ENCODE measurements at places on chromosomes 1 and 21.
A peak's percentile ranks its signal among the peaks of the same experiment; 100 is the strongest.

DNA sequence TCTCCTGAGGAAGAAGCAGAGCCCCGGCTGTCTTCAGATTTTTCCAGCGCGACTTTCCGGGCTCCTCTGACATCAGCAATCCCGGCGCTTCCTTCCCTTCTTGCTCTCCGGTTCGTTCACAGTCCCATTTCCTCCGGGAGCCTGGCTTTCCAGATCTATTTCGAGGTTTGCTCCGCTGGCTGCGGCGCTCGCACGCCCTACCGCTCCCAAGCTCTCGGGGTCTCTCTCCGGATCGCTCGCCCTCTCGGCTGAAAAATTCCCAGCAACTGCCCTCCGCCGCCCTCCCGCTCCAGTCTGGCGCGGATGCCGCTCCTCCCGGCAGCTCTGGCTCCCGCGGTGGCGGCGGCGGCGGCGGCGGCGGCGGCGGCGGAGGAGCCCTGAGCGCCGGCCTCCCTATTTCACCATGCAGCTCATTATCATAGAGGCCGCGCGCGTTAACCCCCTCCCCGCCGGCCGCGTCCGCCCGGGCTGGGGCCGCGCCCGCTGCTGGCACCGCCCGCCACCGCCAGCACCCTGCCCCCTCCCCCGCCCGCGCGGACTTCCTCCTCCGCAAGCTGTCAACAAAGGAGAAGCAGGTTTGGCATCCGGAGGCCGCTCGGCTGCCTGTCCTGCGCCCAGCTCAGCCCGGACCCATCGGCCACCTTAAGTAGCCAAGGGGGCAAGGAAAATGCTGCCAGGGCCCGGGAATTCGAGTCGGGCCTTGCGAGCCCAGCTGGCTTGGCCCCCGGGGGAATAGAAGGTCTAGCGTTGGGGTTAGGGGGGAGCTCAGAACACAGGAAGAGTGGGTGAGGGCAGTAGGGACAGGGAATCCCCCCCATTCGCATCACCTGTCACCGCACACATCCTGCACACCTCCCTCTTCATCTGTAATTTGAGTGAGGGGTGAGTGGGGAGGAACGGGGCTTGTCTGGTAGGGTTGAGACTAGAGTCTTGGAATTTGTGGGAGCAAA, at the start of gene PLXNA2:
Gene PLXNA2, minus strand, starts transcription at position 418 of the 950 bp plus-strand sequence. CDS start 26,462 bp downstream, outside the sequence.
- peak; percentile 52 for DNase-seq

GRCh38 chr1:44821240-44821715, 13.0 kb downstream of the BTBD19 start:
- DNase-seq: no peak

DNA sequence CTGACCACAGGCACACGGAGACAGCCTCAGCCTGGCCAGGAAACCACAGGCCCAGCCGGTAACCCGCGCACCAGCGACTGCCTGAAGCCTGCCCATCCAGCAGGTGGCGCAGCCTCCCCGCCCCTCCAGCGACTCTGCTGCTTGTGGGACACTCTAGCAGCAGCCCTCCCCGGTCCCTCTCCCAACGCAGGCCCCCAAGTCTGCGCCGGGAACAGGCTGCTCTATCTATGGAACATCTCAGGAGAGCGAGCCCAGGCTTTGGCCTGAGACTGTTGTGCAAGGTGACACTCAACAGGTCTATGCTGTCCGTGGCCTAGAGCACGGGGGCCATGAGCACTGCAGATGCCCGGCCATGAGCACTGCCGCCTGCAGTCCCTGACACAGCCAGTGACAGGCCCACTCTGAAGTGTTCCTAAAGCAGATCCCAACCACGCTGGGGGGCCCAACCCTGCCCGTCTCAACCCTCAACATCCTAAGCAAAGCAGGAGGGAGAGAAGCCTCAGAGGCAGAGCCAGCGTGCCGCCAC, 28.4 kb downstream of the WDR4 start:
- DNase-seq: no peak

DNA sequence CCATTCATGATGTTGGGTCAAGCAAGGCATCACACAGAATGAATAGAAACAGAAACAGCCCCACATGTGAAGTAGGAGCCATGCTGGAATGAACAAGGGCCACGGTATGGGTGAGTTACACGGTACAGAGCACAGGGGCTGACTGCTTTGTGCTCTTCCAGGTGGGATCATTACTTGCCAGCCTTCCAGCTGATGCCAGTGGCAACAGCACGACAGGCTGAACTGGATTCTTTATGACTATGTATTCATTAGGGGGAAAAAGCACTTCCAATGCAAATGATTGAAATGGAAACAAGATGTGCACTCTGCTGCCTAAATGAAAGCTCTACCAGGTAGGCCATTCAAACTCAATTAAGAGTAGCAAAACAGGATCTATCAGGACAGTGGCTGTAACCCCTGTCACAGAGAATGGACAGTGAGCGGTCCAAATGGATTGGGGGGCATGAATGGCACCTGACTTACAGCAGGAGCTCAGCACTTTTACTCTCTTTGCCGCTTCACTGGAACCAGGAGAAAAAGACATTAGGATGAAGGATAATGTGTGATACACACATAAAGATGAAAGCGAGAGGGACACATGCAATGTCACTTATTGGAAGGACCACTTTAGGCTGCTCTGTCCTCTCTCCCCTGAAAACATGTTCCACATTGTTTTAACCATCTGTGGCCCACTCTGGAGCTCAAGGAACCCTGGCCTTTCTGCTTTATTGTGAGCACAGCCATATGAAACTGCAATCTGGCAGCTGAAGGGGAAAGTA, 23.4 kb upstream of the IRF2BP2 start:
- no peak for DNase-seq

DNA sequence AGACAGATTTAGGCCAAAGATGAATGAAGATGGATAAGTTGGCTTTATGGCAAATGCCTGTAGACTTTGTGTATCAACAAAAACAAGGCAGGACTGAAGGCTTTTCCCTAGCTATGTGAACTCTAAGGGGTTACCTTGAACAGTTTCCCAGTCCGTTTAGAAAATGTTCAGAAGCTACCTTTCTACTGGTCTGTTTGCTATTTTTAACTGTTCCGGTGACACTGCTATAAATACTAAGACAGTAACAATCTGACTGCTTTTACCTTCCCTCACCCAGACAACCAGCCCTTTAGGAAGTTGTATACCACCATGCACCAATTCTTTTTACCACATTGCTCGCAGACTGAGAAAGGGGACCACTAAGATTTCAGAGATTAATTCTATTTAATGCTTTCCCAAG, 102.2 kb downstream of the PHTF1 start:
- DNase-seq: no peak

DNA sequence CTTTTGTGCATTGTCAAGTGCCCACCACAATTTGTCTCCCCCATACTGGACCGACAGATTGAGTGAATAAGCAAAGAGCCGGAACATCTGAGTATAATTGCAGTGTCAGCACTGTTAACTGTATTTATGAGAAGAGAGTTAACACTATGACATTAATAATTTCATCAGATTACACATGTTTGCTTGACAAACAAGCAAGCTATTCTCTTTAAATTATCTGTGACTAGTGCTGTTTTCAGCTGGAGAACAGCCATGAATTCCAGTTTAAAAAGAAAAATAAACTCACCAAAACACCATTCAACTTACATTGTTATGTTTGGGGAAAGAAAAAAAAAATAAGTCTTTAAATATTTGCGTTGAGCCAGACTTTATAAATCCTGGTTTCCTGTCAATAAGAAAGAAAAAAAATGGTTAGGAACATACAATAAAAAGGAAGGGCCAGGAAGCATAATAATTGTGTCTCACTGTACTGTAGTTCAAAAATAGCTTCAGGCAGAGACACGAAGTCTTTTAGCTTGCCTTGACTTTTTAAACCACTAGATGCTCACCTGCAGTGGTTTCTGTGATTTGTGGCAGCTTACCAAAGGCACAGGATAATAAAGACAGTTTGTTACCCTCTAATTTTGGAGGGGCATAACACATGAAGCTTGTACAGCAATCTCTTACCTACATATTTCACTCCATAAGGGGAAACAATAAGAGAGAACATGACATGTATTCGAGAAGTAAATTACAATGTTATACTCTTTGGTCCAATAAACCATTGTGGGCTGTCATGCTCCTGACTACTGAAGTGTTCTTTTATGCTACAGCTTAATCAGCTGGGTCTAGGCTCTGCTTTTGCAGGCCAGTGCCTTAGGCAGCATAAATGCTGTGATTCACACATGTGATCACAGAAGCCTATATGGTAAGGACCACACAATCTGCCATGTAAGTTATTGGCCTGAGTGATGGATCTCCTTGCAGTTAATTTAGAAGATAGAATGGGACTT, 302.0 kb upstream of the ADGRL2 start:
- DNase-seq: no peak

GRCh38 chr1:203931953-203932352, 70.6 kb downstream of the SNRPE start:
- no peak for DNase-seq

GRCh38 chr1:204162494-204163074, 3.6 kb downstream of the REN start:
- DNase-seq: peak; percentile 60

DNA sequence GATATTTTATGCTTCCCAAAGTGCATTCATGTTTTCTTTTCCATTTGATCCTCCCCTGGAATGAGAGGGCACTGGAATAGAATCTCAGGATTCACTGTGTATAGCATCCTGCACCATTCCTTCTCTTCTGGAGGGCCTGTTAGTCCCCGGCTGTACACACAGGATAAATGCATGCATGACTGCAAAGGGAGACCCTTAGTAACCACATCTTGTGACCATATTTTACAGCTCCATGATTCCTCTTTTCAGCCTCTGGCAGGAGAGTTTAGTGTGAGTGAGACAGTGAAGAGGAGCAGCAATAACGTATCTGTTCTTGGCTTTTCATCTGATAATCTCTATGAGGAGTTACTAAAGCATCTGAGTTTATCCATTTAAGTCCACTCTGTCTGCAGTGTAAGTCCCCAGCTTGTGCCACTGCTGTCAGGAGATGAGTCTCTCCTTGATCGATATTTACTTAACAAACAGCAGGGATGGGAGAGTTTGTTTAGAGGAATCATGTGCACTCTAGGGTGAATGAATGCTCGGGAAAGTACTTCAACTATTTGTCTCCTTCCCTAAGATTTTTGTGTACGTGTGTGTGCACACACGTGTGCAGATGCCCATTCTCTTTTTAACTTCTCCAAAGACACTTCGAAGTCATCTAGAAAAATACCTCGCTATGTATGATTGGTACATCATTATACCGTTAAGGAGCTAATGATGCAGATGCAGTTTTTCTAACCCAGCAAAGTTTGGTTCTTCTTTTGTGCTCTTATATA, 41.1 kb downstream of the PROX1 start:
- peak; percentile 92 for DNase-seq

GRCh38 chr1:7432900-7433380, 338.2 kb upstream of the VAMP3 start:
- no peak for DNase-seq

DNA sequence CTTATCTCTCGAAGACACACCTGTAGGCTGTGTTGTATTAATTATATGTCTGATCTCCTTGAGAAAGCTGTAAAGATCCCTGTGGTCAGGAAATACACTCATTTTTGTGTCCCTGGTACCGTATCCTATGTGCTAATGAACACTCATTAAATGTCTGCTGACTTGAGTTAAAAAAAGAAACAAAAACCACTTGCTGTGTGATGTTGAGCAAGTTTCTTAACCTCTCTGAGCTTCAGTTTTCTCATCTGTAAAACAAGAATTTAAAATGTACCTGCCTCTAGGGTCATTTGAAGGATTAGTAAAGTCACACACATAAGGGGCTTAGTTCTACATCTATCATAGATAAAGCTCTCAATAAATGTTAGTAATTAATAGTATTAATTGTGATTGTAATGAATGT, 91.3 kb downstream of the VWA5B1 start:
- no peak for DNase-seq

GRCh38 chr1:14598007-14598497, 433 bp upstream of the KAZN start:
- DNase-seq: no peak

- DNase-seq: no peak
These were observed 642.8 kb downstream of the KCNT2 start for GRCh38 chr1:195965475-195965874.

DNA sequence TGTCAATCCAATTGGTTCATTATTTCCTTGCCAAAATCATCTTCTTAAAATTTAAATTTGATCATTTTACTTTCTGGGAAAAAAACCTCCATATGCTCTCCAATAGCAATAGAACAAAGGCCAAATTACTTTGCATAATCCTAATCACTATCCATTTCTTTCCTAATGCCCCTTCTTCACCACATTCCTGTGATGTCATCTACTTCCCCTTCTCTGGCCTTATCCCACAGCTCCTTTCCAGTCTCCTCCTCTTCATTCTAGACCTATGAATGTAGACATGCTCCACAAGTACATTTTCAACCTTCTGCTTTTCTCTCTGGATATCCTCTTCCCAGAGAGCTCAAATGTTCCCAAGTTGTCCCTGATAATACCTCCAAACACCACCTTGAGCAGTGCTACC, 216.6 kb downstream of the MRPL39 start:
- no peak for DNase-seq

GRCh38 chr1:226708342-226708780, 30.7 kb downstream of the ITPKB start:
- DNase-seq: no peak

- DNase-seq: no peak
These were observed 217.6 kb upstream of the NFIA start for GRCh38 chr1:60864722-60865121.

- no peak for DNase-seq
These were observed 681.7 kb upstream of the ADAMTS5 start for GRCh38 chr21:27648560-27648959.

GRCh38 chr1:203464226-203464625, 11.4 kb upstream of the PRELP start:
- no peak for DNase-seq

- no peak for DNase-seq
These were observed 485.7 kb downstream of the NUF2 start for GRCh38 chr1:163807331-163808049.

GRCh38 chr1:179881642-179882252, 338 bp upstream of the TOR1AIP1 start:
- DNase-seq: peak; percentile 70

DNA sequence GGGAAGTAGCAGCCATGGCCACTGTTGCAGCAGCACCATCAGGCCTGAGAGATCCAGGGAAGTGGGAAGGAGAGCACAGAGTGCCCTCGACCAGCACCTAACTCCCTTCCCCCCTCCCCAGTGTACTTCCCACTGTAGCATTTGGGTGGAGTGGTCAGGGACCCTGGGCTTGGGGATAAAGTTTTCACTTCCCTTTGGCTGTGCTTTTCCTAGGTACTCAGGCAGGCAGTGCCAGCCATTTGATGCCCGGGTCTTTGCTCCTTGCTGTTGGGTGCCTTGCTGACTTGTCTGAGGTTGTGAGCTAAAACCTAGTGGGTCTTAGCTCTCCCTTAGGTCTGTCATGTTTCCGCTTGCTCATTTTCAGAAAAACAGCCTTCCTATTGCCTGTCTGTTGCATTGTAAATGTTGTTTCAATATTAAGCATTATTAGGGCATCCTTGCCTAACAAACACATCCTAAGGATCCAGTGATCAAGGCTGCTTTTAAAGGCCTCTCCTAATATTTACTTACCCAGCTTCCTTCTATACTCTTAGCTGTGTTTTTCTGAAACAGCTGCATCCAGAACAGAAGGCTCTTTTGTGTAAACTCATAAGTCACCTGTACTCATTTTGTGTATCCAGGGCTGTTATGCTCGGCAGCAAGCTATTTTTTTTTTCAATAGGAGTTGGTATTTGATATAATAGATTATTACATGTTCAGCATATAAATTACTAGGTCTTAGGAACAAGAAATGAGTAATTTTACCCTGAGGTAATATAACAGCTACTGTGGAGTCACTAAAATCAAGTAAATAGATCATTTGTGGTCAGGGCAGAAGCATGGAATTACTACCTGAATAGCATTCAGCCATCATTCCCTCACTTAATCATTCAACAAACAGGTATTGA, 418.6 kb upstream of the PROX1 start:
- peak; percentile 96 for DNase-seq

- DNase-seq: no peak
These were observed 16.8 kb upstream of the FAM131C start for GRCh38 chr1:16090076-16090826.

All from HepG2 (cell line).